ENCODE measurements at places on chromosomes 1 and 21. TPM values are rescaled to one million over a fixed set of nuclear protein-coding genes. Genes with fewer than 3 reads are reported as not detected.

BCL2L15 gene
- 0.75 TPM for total RNA-seq

PARS2 gene
- 6.4 TPM for total RNA-seq

ATAD3C gene
- 0.22 TPM for total RNA-seq

COL9A2 gene
- total RNA-seq: 2.6 TPM

HSD3B1 gene
- total RNA-seq: 0.53 TPM

KMO gene
- total RNA-seq: 0.27 TPM

EPHA8 gene
- total RNA-seq: 0.04 TPM

DNASE2B gene
- 0.09 TPM for total RNA-seq

CD1C gene
- total RNA-seq: 1.1 TPM

FMO3 gene
- 0.04 TPM for total RNA-seq

NAXE gene
- total RNA-seq: 36.0 TPM

KRTCAP2 gene
- total RNA-seq: 70.4 TPM

DSCAM gene
- 1.9 TPM for total RNA-seq

GBP2 gene
- total RNA-seq: 1.3 TPM

NR5A2 gene
- total RNA-seq: 3.7 TPM

LMX1A gene
- total RNA-seq: 0.84 TPM

TBX15 gene
- total RNA-seq: 41.4 TPM

Measured in muscle of leg (tissue), 16 donors.